Epithelial cell of proximal tubule (primary cell): ENCODE measurements at places on chromosomes 12 and 14.

DNA sequence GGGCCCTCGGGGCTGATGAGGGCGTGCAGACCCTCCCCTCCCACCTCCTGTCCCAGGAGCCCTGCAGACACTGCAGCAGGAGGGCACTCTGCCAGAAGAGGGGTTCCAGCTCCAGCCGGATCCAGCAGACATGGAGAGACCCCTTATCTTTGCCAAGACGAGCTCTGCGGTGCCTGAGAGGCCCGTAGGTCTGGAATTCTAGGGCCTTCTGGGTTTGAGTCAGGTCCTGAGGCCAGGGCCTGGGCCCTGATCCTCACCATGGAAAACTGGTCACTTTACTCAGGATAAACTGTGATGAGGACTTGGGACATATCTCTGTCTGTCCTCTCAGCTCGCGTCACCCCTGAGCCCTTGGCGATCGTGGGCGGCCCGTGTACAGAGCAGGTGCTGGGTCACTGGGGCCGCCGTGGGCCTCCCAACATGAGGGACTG is 13.8 kb downstream of the MEG3 start:
- DNase-seq = no peak

GRCh38 chr12:16492240-16492639 is 113.7 kb downstream of the LMO3 start:
- no peak for DNase-seq

DNA sequence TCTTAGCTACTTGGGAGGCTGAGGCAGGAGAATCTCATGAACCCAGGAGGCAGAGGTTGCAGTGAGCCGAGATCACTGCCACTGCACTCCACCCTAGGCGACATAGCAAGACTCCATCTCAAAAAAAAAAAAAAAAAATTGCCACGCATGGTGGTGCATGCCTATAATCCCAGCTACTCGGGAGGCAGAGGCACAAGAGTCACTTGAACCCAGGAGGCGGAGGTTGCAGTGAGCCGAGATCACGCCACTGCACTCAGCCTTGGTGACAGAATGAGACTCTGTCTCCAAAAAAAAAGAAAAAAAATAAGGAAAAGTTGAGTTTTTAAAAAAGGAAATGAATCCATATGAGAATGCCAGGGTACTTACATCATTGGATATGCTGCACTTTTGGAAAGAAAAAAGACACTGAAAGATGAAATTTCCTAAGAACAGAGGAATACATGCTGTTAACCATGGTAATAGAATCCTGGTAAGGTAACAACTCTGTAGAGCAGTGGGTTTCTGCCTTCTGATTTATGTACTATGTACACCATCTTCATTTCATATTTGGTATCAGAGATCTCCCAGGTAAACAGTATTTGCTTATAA is 222.7 kb downstream of the ERC1 start:
- DNase-seq = no peak

GRCh38 chr12:26273811-26274210 is 78.4 kb downstream of the SSPN start:
- DNase-seq = no peak

- no peak for DNase-seq
Observed at GRCh38 chr14:91390165-91390778, 27.3 kb downstream of the CCDC88C start.

- DNase-seq = no peak
Observed at GRCh38 chr12:59839514-59839913, 243.7 kb downstream of the SLC16A7 start.

DNA sequence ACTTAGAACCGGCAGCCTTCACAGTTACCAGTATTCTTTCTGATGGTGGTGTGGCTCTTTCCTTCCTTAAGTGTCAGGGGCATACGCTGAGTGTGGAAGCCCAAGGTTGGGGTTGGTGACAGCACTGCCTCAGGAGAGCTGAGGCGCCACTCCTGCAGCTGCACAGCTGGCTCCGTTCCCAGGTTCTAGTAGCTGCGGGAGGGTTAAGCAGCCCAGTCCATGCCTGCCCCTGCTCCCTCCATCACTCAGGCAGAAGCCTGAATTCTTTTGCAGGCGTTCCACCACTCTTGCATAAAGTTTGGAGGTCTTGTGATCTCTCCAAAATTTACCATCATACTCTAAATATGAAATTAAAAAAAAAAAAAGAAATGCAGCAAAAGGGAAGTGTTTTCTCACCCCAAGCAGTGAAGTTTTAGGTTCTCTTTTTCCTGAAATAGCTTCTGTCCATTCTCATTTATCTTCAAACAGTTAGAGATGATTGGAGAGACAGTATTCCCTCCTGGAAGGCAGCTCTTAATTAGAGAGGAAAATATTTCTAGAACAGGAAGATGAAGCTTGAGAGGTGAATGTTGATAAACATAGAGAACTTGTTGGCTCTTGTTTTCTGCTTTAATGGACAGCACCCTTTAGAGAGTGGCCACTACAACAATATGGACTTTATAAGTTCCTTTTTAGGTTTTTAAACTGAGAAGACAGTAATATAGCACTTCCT is 136.1 kb downstream of the FGD4 start:
- no peak for DNase-seq
